ENCODE measurements at places on chromosomes 2 and 18. TPM values are rescaled to one million over a fixed set of nuclear protein-coding genes. Genes with fewer than 3 reads are reported as not detected.

Gene CNDP1
- not detected for total RNA-seq

Gene CERS6
- total RNA-seq = 16.7 TPM

Gene ZSCAN30
- 1.0 TPM for total RNA-seq

Gene IL1R1
- total RNA-seq = 41.1 TPM

Gene TMEM17
- total RNA-seq = 4.8 TPM

Gene LTBP1
- 34.8 TPM for total RNA-seq

Gene DSC1
- not detected for total RNA-seq

Gene RFX8
- not detected for total RNA-seq

Gene CTAGE1
- total RNA-seq = not detected

Gene TMEM247
- total RNA-seq = not detected

Gene DNAH6
- 0.01 TPM for total RNA-seq

Gene VWC2L
- not detected for total RNA-seq

Gene TMEM163
- total RNA-seq = 0.06 TPM

Gene TMEM37
- total RNA-seq = 1.8 TPM

Gene SCTR
- 0.15 TPM for total RNA-seq

Gene ZNF521
- total RNA-seq = not detected

Gene MSTN
- total RNA-seq = not detected

Gene CKAP2L
- 12.4 TPM for total RNA-seq

Gene IL36RN
- 0.12 TPM for total RNA-seq

Gene AFF3
- total RNA-seq = 0.08 TPM

Gene SLC5A7
- total RNA-seq = not detected

Gene CSRNP3
- not detected for total RNA-seq

Gene SNED1
- total RNA-seq = 1.4 TPM

Gene ALPP
- total RNA-seq = 20.3 TPM

Gene PID1
- 4.3 TPM for total RNA-seq

Gene SPC25
- 18.6 TPM for total RNA-seq

Gene ABCG8
- total RNA-seq = not detected

Gene CRACDL
- 5.1 TPM for total RNA-seq
